ENCODE measurements at places on chromosomes 3 and 15.

GRCh38 chr3:174792864-174793263 is 66.3 kb upstream of the NAALADL2 start:
- no peak for DNase-seq

- DNase-seq = peak; percentile 75
Observed at GRCh38 chr15:101277038-101277822, at the start of gene SELENOS. Gene SELENOS, minus strand, starts transcription at chr15:101277485. Its CDS starts 68 bp downstream, at chr15:101277417.

- DNase-seq = no peak
Observed at GRCh38 chr3:152419748-152420147, 151.0 kb downstream of the MBNL1 start.

GRCh38 chr3:153513236-153513635 is 351.2 kb downstream of the RAP2B start:
- DNase-seq = no peak

DNA sequence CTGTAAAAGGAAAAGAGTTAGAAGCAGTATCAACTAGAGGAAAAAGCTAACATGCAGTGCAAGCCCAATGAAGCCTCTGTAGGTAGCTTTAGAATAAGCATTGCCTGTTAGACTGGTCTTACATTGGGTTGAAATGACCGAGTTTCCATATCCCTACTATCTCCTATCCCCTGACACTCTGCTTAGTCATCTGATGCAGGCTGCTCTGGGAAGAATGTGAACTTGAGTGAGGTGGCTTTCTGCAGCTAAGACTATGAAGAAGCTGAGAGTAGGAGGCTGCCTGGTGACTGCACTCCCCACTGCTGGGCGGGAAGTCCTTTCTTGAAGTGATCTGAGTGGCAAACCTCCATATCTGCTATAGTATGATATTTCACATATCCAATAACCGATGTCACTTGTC is 64.7 kb downstream of the OXSM start:
- no peak for DNase-seq

DNA sequence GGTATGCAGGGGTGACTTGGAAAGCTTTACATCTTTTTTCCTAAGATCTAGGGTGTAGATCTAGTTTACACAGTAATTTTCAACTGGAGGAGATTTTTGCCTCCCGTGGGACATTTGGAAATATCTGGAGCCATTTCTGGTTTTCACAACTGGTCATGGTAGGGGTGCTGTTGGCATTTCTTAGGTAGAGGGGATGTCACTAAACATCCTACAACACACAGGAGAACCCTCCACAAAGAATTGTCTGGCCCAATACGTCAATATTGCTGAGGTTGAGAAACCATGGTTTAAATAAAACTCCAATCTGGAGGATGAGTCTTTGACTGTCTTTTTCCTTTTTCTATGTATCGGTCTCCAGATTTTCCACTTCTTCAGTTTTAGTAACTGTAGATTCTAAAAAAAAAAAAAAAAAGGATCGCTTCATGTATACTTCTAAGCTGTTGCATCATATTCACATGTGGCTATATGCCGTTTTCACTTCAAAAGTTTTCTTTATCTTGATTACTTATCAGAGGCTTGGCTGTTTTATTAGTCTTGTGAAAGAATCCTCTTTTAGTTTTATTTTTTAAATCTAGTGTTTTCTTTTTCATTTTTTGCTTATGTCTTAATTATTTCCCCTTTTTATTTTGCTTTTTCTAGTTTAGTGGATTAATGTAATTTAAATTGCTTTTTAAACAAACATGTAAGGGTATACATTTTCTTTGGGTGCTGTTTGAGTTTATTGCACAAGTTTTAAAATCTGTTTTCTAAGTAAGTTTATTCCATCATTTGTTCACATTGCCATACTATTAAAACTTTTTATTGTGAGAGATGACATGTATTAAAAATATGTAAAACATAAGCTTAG is 21.2 kb downstream of the UBE2Q2 start:
- no peak for DNase-seq

- no peak for DNase-seq
Observed at GRCh38 chr15:48242535-48242934, 36.4 kb downstream of the SLC12A1 start.

- DNase-seq = no peak
Observed at GRCh38 chr3:8871306-8871705, 92.0 kb downstream of the RAD18 start.

- no peak for DNase-seq
Observed at GRCh38 chr3:149494022-149494758, 19.7 kb downstream of the TM4SF4 start.

- no peak for DNase-seq
Observed at GRCh38 chr3:179244878-179245277, 6.0 kb downstream of the KCNMB3 start.

GRCh38 chr3:157318639-157319288 is 117.9 kb upstream of the PTX3 start:
- DNase-seq = no peak

DNA sequence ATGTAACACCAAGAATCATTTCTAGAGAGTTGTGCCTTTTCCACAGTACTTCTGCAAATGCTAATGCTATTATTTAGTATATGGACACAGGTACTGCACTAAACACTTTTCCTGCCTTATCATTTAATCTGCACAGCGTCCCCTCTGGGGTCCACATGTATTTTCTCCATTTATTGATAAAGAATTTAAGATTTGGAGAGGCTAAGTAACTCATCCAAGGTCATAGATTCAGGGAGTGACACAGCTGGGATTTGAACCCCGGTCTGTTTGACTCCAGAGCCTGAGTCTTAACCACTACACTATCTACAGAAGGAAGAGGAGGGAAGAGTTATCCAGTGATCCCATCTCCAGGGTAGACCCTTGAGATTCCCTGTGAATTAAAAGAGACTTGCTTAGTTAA is 24.9 kb upstream of the TPRG1 start:
- no peak for DNase-seq

- no peak for DNase-seq
Observed at GRCh38 chr3:102451543-102451942, 16.7 kb downstream of the ZPLD1 start.

DNA sequence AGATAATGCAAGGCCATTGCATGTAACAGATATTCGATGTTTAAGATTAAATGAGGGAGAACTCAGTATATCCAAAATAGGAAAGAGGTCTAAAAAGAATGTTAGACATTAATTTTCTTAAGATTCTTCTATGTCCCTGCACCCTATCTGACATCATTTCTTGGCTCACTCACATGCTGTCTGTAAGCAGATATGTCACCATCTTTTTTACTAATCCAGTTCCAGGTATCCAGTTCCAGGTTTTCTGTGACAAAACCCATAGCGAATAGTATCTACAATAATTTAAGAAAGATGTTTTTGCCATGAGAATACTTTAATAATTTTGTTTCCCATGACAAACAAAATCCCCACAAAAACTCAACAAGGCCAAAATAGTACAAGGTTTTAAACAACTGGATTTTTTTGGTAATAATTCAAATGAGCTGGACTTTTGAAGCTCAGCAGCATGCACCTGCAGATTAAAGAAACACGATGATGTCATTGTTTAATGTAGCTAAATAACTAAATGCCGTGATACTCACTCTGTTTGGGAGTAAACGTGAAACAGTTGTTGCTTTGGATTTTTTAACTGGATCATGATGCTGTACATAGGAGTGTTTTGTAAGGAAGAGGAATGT is 867.6 kb downstream of the EPHA3 start:
- DNase-seq = no peak

- no peak for DNase-seq
Observed at GRCh38 chr3:14509796-14510100, 30.4 kb downstream of the GRIP2 start.

- DNase-seq = no peak
Observed at GRCh38 chr15:45378913-45379262, 544 bp upstream of the GATM start.

DNA sequence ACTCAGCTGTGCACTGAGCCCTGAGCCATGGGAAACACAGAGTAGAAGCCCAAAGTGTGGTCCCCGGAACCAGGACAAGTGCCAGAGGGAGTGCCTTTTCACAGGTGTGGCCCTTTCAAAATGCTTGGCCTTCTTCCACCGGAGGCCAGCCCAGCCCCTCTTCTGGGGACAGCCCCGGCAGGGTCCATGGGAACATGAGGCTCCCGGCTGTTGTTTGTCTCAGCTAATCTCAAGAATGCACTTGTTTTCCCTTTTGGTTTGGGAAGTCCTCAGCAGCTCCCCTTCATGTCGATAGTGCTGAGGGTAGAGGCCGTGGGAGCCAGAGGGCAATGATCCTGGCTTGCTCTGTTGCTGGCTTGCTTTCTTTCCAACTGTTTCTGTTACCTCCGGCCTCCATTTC is 91.1 kb upstream of the MRPS22 start:
- no peak for DNase-seq

- no peak for DNase-seq
Observed at GRCh38 chr15:74259292-74259648, 23.1 kb downstream of the CCDC33 start.

GRCh38 chr3:23019596-23020300 is 183.4 kb upstream of the UBE2E2 start:
- no peak for DNase-seq

- no peak for DNase-seq
Observed at GRCh38 chr3:36146404-36146803, 233.9 kb upstream of the STAC start.

- DNase-seq = no peak
Observed at GRCh38 chr15:100764778-100765466, 114.7 kb upstream of the ALDH1A3 start.

DNA sequence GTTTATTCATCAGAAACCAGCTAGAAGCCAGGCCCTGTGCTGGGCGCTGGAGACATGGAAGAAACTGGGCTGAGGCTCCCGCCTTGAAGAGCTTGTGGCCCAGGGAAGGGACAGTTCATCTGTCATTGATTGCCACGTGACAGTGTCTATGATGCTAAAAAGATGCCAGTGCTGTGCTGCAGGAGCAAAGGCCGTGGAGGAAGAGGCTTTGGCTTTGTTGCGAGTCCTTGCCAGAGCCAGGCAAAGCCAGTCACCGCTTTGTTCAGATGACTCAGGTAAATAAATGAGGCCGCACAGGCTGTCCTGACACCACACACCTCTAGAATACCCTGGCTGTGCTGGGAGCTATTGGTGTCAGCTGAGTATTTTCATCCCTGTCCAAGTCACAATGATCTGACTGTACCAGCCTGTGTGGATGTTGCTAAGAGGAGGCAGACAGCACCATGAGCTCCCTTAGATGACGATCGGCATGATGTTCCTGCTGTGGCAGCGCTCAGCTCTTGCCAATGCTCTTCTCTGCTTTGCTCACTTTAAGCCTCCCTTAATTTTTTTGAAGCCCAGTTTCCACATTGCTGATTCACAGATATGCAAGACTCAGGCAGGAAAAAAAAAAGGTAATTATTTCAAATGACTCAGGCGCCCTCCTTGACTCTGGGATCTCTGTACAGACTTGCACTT is 77.5 kb downstream of the CCNL1 start:
- no peak for DNase-seq

DNA sequence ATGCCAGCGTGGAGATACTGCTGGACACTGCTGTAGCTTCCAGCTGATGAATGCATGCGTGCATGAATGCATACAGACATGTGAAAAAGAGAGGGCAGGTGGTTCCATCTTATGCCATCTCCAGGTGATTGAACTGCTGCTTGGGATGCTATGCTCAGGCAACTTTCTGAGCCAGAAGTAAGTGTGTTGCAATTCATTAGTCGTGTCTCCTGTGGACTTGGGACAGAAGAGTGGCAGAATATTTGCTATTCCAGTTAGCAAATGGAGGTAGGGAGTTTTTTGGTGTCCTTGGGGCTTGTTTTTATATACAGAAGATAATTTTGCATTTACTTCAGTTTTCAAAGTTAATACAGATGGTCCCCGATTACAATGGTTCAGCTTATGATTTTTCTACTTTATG is 33.3 kb downstream of the ANKDD1A start:
- no peak for DNase-seq

GRCh38 chr15:65926899-65927298 is 57.6 kb downstream of the RAB11A start:
- no peak for DNase-seq
